Fibroblast of skin of right biceps (primary cell): ENCODE measurements at places on chromosomes 2 and 18.

DNA sequence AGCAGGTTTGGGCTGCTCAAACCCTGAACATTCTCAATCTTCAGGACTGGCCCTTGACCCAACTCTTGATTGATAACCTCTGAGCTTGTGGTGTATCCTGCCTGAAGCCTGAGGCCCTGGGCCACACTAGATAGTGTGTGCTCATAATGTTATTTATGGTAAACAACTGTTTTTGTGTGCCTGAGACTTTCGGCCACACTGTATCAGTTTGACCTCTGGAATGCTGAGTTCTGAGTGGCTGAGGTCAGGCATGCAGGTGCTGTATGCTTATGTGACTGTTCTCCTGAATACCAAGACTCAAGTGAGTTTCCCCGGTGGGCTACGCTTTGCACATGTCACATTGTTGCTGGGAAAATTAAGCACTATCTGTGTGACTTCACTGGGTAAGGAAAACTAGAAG lies 82.2 kb upstream of the RMP24 start:
- DNase-seq: no peak

DNA sequence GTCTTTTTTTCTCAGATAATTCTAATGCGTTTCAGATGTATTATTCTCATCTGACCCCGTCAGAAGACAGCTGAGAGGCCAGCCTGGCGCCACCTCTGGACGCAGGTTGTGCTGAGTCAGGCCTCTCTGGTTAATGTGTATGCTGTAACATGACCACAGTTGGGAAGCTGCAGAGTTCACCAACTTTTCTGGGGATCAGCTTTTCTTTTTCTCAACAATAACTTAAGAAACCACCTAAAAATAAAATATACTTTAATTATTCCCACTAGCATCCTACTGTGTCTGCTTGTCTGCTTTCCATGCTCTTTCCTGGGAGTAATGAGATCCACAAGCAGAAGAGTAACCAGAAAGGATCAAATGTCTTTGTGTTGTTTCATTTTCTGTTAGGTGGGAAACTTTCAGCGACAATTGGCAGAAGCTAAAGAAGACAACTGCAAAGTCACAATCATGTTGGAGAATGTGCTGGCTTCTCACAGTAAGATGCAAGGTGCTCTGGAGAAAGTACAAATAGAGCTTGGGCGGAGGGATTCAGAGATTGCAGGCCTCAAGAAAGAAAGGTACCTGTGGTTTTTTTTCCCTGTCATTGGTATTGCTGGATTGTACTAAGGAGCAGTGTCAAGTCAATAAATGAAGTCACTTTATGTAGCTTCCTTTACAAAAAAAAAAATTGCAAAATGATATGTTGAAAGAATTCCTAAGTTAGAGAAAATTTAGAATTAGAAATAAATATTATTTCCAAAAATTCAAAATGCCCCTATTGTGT lies 79.8 kb downstream of the CCDC150 start:
- DNase-seq: peak; percentile 77

DNA sequence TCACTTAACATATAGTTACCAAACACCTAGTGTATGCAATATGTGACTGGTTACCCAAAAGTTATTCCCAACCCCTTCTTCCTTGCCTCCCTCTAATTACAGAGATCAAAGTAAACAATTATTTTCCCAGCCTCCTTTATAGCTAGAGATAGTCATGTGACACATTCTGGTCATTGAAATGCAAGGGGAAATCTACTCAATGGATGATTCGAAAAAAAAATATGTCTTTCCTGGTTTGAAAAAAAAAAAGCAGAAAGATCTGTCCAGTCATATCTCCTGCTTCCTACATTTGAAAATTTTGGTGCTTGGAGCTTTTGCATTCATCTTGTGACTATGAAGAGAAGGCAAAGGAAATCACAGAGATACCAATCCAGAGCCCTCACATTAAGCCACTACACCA lies 27.6 kb upstream of the UGP2 start:
- peak; percentile 41 for DNase-seq

DNA sequence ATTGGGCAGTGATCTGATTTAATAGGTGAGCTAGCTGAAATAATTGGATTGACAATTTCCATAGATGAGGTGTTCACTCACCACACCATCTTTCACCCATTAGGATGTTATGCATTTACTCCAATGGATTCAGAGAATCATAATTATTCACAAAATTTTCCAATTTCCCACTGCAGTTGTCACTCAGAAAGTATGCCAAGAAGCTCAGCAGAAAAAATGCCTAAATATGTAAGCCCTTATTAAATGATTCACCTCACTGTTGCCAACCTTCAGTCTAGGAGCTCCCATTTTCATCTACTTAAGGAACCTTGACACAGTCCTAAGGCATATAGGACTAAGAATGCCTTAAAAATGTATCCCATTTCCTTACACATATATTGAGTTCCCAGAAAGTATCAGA lies 94.3 kb downstream of the MBD2 start:
- DNase-seq: peak; percentile 73

DNA sequence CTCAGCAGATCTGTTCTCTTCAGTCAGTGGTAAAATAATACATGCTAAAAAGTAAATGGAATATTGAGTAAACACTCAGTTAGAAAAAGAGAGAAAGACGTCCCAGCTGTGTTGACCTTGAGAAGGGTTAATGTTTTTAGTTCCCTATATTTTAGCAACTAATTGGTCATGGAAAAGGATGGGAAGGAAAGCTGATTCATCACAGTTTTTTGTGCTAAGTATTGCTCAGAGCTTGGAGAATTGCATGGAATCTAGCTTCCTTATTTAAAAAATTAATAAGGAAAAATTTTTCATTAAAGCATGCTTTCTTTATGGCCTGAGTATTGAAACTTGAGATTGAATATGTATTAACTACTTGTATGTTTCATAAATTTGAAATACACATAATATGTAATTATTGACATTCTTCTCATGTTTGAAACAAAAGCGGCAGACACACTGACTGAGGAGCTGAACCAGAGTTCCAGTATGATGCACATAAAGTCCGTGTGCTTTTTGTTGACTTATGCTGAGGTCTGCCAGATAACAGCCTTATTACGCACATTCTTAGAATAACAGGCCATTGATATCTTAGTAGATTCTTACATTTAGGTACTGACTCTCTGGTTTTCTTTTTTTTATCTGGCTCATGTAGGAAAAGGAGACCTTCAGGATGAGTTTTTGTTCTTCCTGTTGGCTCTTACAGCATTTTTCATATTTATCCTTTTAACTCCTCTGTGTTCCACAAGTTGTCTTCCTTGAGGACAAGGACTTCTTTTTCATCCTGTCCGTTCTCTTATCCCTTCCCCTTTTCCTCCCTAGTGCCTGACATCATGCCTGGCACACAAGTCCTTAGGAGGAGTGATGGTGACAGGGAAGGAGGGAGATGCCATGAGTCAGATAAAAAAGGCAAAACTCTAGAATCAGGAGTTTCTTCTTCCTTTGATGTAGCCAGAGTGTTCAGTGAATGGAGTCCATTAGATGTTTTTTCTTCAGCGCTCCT lies 194.1 kb downstream of the PTPRM start:
- DNase-seq: peak; percentile 50

- DNase-seq: no peak
These were observed 243.6 kb upstream of the SLC39A10 start for GRCh38 chr2:195413422-195413821.

DNA sequence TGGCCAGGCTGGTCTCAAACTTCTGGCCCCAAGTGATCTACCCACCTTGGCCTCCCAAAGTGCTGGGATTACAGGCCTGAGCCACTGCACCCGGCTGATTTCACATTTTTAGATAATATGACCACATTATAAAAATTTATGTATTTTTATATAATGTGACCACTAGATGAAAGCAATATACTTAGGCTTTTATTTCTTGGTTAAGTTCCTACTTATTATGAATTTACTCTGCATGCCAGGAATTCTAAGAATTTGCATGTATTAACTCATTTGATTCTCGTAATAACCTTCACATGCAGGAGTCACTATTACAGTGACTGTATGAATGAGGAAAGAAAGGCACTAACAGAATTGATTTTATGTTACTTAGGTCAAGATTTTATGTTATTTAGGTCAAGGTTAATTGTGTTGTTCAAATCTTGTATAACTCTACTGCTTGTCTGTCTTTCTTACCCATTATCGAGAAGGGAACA lies 25.6 kb upstream of the CASP8 start:
- peak; percentile 47 for DNase-seq
